T-helper 22 cell (primary cell): ENCODE measurements at places on chromosomes 13 and 19.

DNA sequence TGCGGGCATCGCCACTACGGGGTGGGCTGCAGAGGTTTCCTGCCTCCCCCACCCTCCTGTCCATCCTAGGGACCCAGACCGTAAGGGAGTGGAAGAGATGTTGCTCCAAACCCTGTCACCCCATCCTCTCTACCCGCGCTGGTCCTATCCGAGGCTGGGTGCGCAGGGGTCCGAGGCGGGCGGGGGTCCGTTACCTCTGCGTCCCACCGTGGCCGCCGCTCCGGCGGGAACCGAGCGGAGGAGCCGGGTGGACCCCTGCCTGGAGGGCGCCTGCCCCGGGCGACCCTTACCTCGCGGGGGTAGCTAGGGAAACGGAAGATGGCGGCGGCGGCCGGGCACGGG lies at the start of gene DGKH:
DGKH (plus strand) TSS at position 307 of the 342 bp plus-strand sequence. CDS start 126 bp downstream, outside the sequence.
- no peak for DNase-seq

- DNase-seq, result no peak
These were observed 64.6 kb upstream of the MYCBP2 start for GRCh38 chr13:77391475-77391874.

GRCh38 chr19:46339446-46339845 lies 7.4 kb upstream of the PPP5C start:
- no peak for DNase-seq

GRCh38 chr19:45547965-45548609 lies 36.5 kb downstream of the OPA3 start:
- no peak for DNase-seq

GRCh38 chr13:45341799-45342500 lies 967 bp upstream of the TPT1 start:
- no peak for DNase-seq

- DNase-seq, result no peak
These were observed 8.0 kb downstream of the TMEM86B start for GRCh38 chr19:55220525-55220924.

DNA sequence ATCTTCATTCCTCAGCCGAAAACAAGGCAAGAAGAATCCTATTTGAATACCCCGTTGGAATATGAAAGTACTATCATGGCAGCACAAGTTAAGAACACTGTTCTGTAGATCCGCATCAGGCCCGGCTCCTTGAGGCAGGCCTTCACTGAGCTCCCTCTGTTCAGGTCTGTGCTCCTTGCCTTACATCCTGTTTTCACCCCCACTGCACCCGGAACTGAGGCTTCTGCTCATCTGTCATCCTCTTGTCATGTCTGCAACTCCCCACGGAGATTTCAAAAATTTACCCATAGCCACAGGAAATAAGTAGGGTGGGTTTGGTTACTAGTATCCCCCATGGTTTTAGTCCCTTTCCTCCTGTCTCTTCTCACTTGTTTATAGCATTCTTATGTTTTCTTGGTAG lies 861.9 kb downstream of the GPC5 start:
- DNase-seq, result no peak

DNA sequence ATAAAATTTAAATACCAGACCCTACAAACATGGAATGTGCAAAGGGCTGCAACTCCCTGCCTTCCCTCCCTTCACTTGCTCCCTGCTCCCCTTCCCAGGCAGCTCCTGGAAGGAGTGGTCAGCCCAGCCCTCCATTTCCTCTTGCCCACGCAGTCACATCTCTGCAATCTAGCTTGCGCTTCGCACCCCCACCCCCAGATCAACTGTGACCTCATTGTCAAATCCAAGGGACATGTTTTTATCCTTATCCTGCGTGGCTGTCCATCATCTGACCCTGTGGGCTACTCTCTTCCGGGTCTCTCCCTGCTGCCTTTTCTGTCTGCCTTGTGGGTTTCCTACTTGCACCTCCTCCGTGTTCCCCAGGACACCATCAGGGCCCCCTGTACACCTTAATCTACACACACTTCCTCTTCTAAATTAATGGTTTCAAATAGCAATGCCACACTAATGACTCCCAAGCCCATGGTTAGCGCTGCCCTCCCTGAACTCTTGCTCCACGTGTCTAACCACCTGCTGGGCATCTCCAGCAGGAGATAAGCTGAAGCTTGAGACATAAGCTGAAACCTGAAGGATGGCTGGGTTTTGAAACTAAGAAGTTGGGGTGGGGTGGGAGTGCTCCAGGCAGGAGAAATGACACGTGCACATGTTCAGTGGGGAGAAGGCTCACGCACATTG lies 118.3 kb downstream of the USP12 start:
- no peak for DNase-seq

DNA sequence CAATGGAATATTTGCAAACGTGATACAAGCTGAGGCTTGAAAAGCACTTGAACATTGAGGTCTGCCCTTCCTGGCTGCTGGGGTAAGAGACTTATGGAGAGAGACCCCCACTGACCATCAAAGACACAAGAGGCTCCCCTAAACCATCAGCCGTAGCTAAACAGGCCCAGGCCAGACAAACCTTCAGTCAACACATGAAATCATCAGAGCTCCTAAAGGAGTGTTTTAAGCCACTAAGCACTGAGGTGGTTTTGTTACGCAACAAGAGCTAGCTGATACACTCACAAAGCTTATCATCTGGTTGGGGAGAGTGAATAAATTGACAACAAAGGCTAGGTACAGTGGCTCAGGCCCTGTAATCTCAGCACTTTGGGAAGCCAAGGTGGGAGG lies 110.4 kb downstream of the ZNF557 start:
- no peak for DNase-seq

DNA sequence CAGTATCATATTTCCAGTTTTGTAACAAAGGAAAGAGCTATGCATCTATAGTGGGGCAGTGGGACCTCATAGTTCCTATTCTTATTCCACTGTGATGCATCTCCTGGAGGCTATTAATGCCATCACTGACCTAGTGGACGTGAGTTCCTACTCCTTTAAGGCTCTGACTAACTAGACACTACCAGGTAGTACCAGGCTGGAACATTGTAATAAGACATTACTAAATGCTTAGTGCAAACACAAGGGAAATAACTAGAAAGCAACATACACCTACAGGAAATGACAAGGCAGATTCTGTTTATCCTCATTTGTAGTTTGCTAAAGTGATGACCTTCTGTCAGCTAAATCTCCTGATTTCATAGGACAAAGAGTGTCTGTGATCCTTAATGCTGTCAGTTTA lies 192.5 kb downstream of the POSTN start:
- DNase-seq, result no peak

- DNase-seq, result no peak
These were observed 5.4 kb upstream of the PLK5 start for GRCh38 chr19:1518471-1518870.

DNA sequence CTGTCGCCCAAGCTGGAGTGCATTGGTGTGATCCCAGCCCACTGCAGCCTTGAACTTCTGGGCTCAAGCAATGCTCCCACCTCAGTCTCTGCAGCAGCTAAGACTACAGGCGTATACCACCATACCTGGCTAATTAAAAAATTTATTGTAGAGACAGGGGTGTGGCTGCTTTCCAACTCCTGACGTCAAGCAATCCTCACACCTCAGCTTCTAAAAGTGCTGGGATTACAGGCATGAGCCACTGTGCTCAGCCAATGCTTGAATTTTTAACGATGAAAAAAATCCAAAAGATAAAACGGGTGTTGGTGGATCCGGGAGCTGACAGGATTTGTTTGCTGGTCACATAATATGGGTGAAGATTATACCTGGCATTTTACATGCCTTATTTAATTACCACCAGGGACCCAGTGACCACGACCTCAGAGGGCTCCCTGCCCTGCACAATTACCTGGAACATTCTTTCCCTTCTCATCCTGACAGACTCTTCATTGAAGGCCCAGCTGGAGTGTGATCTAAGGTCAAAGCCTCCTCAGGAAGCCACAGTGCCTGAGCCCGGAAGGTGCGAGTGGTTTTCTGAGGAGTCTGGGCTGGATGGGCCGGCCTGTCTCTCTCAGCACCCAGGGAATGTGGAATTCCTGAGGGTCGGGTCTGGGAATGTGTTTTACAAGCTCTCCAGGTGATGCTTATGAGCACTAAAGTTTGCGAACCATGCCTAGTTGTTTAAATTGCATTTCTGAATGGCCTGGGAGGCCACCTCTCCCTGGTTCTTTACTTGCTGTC lies 193.3 kb downstream of the USP12 start:
- no peak for DNase-seq

- DNase-seq, result no peak
These were observed 5.0 kb downstream of the JAK3 start for GRCh38 chr19:17842663-17843291.

DNA sequence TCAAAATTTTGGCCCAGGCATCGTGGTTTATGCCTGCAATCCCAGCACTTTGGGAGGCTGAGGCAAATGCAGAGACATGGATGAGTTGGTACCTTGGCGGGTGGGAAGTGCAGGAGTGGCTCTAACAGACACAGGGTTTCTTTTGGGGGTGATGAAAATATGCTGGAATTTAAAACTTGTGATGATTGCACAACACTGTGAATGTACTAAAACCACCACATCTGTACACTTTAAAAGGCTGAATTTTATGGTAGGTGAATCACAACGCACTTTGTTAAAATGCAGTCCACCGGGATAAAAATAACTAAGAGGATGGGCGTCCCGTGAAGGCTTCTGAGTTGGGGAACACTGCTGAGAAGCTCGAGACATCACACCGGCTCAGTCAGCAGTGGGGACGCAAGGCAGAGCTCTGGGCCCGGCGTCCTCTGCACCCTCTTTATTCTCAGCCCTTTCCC lies 47.1 kb downstream of the MLLT1 start:
- no peak for DNase-seq

DNA sequence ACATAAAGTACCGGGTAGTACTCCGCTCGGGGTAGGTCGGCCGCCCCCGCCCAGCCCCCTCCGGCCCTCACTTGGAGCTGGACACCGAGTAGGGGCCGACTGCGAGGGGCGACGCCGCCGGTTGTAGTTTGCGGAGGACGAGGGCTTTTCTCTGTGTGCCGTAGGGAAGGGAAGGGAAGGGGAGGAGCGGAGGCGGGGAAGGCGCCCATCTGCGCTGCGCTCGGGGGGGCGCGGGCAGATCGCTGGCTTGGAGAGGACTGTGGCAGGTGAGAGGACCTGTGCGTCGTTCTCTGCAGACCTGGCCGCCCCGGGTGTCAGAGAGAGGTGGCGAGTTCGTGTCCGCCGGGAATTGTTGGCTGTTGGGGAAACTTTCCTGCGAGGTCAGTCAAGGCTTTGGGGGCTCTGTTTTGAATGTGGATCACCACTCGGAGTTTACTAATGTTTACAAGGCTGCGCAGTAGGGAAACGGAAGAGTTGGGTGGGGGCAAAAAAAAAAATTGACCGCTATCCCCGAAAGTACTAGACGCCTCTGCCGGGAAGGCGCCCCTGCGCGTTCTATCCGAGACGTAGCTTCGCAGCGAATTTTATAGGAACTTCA lies 1.4 kb downstream of the ING1 start:
- DNase-seq, result peak; percentile 27

DNA sequence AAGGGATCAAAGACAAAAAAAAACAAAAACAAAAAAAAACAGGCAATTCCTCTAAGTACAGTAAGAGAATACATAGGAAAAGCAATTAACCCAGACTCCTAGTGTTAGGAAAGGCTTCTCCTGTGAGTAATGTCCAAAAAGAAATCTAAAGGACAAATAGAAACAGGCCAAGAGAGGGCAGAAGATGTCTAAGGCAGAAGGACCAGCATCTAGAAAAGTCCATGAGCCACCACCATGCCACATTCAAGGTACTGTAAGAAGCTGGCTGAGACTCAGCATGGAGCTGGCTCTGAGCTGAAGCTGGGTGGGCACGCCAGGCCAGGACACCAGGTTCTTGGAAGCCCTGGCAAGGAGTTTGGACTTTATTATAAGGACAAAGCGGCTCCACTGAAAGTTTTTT lies 118.1 kb upstream of the FRY start:
- DNase-seq, result no peak

DNA sequence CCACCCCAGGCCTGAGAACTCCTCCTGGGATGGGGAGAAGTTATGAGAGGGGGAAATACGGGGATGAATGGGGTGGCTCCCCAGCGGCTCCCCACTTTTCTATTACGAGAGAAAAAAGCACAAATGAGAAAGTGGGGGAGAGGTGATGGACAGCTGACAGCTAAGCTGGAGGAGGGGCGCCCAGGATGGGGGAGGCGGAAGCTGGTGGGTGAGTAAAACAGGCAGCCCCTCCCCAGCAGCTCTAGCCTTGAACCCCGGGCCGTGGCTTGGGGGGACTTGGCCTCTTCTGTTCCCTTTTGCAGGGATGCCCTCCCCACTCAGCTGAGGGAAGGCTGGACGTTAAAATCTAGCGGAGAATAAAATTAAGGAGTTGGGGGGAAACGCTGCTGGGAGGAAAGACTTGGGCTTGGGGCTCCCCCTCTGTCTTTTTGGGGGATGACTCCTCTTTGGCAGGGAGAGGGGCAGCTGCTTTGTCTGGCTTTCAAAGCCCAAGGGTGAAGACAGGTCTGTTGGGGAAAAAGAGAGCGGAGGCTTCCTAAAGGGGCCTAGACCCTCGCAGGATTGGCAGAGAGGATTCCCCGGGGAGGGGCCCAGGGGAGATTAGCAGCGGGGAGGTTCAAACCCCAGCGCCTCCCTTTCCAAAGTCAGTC lies 1.4 kb upstream of the SAMD1 start:
- DNase-seq, result no peak

DNA sequence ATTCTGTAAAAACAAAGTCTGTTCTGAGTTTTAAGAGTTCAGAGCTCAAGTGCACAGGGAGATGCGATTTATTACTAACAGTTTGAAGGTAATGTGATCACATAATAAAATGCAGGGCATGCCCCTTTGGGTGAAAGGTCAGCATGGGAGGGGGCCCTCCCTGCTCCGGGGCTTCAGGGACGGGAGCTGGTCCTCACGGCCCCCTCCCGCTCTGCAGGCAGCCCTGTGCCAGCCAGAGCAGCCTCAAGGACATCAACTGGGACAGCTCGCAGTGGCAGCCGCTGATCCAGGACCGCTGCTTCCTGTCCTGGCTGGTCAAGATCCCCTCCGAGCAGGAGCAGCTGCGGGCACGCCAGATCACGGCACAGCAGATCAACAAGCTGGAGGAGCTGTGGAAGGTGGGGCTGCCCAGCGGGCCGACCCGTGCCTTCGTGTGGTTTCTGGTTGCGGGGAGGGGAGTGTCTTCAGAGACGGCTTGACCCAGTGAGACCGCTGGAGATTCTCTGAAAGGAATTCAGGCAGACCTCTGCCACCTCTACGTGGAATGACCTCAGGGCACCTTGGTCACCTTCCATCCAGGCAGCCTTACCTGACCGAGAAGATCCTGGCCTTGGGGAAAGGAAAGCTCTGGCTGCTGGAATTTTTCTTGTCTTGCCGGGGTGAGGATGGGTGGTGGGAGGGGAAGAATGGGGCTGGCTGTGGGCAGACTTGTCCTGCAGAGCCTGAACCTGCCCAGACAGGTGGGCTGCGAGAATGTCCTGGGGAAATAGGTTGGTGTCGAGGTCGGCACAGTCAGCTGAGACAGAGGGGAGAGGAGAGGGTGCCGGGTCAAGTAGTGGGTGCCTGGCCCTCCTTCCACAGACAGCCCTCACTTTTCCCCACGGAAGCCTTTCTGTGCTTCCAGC lies 19.0 kb downstream of the UPF1 start:
- no peak for DNase-seq

- no peak for DNase-seq
These were observed 137.8 kb upstream of the MCF2L start for GRCh38 chr13:112831196-112831595.

DNA sequence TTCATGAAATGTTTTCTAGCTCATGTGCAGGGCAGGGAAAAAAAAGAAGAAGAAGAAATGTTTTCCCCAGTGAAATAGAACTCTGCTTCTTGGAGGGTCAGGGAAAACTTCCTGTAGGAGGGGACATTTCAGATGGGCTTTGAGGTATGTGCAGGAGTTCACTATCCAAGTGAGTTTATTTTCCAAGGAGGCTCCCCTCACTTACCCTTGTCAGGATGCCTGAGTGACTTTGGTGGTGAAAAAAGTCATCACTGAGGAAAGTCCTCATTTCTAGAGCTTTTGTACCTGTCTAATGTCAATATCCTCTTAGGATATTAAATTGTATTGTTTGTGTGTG lies 656 bp upstream of the C3 start:
- no peak for DNase-seq
